Activated CD4-positive, alpha-beta T cell treated with anti-CD3 and anti-CD28 coated beads, Interleukin-2, amount 50 U/mL, for 4 hours (primary cell): ENCODE measurements at places on chromosomes 2 and 18.
A peak's percentile ranks its signal among the peaks of the same experiment; 100 is the strongest.

GRCh38 chr2:123908522-123908921 is 116.6 kb upstream of the CNTNAP5 start:
- DNase-seq = no peak

GRCh38 chr2:169221745-169222369 is 140.5 kb downstream of the LRP2 start:
- no peak for DNase-seq

GRCh38 chr2:117858892-117859531 is 44.5 kb downstream of the DDX18 start:
- DNase-seq = no peak

- no peak for DNase-seq
Observed at GRCh38 chr2:75540994-75541393, 19.7 kb downstream of the EVA1A start.

- DNase-seq = no peak
Observed at GRCh38 chr2:176161825-176162626, 4.9 kb downstream of the HOXD3 start.

DNA sequence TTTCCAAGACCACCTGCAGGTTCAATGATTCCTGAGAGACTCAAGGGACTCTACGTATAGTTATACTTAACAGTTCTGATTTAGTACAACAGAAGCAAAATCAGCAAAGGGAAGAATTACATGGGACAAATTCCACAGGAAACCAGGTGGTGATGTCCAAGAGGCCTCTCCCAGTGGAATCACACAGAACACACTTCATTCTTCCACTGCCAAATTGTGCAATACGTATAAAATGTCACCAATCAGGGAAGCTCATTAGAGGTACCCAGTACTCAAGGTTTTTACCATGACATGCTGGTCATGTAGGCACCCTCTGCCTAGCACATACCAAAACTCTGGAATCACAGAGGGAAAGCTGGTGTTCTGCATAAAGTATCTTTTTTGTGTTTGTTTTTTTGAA is 22.4 kb downstream of the CAPG start:
- no peak for DNase-seq

GRCh38 chr18:76633588-76634269 is 138.7 kb upstream of the ZNF516 start:
- no peak for DNase-seq

DNA sequence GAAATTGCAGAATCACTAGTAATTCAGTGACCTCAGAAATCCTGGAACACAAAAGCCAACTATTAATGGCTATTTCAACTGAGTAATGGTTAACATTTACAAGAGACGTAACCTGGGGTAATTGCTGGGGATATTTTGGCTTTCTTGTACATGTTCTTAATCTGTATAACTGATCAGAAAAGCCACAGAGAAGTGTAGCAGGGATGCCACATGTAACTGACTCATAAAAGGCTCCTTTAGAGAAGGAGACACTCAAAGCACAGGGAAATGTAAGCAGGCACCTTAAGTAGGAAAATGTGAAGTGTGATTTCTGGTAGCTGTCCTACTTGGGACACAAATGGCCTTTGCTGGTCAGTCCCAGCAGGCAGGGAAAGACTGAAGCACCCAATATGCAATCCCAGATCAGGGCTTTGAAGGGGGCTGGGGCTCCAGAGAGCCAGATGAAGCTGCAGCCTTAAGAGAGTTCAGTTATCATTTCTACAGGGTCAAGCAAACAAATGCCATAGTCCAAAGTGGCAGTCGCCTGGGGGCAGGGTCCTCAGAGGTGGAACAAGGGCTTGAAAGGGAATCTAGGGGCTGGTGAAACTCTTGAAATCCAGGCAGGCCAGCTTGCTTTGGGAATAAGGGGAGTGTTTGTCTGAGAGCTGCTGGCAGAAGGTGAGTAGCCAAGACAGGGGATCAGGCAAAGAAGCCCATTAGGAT is 7.2 kb upstream of the SPOPL start:
- no peak for DNase-seq

GRCh38 chr2:177235855-177236437 is 23.4 kb downstream of the HNRNPA3 start:
- no peak for DNase-seq

- no peak for DNase-seq
Observed at GRCh38 chr2:64651590-64651989, 2.1 kb downstream of the SERTAD2 start.

DNA sequence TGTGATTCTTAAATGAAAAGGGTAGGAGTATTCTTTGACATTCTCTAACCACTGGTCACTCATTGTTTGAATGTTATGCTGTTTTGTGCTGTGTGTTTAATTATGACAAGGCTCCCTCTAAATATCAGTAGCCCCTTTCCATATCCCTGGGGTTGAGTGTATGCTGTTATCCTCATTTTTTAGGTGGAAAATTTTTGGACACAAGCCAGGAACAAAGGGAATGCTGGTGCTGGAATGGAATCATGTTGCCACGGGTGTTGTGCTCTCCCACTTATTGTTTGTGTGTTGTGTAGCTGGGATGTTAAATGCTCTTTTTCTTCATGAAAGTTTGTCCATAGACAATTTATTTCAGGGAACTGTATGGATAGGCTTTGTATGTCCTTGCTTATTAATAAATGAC is 43.3 kb downstream of the ZNF532 start:
- no peak for DNase-seq

DNA sequence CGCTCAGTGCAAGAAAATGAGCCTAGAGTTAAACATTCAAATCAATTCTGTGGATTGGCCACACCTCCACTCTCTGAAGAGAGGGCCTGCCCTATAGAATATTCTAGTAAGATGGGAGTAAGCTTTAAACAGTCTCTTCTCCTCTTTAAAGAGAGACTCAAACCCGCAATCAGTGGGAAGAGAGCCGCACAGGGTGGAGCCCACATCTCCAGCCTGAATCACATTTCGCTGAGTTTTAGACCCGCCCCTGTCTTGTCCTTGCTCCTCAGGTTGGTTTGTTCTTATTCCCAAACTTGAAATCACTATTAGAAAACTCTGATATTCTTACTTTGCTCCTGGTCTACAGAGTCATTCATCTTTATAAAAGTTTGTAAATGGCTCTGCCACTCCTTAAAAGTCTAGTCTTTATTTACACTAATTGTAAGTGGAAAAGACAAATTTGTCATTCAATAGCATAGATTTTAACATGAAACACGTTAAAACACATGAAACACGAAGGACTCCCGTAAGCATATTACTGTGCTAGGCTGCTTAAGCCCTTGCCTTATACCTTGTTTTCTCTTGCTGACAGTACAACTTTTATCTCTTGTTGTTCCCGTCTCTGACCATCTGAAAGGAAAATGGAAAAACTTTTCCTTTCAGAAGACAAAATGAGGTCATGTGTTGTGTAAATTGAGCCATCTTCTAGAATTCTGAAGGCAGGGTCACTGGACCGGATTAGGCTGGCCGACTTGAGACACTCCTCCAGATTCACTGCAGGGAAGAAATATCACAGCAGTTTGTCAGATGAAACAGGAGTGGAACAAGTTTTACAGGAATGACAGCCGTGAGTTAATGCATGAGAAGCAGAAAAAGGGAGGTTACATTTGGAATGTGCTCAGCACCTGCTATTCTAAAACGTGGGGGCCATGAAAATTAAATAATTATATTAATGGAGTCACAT is 5.6 kb downstream of the DSC1 start:
- DNase-seq = no peak

DNA sequence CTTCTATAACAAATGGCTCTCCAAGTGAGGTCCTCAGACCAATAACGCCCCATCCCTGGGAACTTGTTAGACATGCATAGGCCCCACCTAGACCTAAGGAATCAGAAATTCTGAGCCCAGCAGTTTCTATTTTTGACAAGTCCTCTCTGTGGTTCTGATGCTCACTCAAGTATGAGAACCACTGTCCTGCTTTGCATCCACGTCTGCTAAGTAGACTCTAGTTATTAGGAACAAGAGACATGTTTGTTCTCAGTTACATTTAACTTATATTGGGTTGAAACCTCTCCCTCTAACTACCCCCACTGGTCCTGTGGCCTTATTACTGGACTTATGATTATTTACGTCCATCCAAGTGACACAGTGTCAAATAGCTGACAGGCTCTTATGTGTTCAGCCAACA is 70.3 kb downstream of the TMEM17 start:
- DNase-seq = no peak

- DNase-seq = no peak
Observed at GRCh38 chr2:217791551-217791950, 211.2 kb downstream of the TNS1 start.

DNA sequence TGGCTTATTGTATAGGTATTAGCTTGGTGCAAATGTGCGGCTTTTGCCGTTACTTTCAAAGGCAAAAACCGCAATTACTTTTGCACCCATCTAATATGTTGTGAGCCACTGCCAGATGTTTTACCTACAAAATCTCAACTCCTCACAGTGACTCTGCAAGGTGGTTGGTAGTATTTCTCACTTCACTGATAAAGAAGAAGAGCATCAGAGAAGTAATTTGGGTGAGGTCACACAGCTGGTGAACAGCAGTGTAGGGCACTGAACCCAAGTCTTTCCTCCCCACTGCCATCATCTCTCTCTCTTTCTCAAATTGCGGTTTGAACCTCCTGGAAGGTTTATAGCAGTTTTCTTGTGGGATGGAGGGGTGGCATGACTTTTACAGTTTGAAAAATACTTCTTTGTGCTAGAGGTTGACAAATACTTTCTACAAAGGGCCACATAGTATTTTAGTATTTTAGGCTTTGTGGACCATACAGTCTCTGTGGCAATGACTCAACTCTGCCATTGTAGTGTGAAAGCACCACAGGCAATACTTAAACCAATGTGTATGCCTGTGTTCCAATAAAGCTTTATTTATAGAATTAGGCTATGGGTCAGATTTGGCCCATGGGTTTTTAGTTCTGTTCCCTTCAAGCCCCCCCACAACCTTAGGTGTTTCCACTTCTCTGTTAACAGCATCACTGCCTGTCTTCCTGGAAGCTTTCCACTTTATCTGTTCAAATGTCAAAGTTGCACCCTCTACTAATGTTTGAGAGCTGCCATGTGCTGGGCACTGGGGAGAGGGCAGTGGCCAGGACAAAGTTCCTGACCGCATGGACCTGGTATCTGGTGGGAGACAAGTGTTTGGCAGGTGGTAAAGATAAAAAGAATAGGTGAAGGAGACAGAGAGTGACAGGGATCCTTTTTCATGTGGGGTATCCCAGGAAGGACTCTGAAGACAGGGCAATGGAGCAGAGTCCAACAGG is 30.1 kb downstream of the FHOD3 start:
- no peak for DNase-seq

GRCh38 chr2:113157118-113157896 is 16.5 kb upstream of the PSD4 start:
- peak; percentile 45 for DNase-seq

GRCh38 chr2:150939087-150939486 is 322.6 kb downstream of the RBM43 start:
- DNase-seq = no peak

- no peak for DNase-seq
Observed at GRCh38 chr18:60232541-60232940, 140.0 kb downstream of the MC4R start.

- no peak for DNase-seq
Observed at GRCh38 chr2:126244937-126245336, 411.0 kb upstream of the GYPC start.
